ENCODE measurements at places on chromosomes 3 and 15.

GRCh38 chr15:38481113-38481512, 27.2 kb downstream of the FAM98B start:
- no peak for DNase-seq

GRCh38 chr3:9172851-9173321, 76.6 kb downstream of the SRGAP3 start:
- no peak for DNase-seq

DNA sequence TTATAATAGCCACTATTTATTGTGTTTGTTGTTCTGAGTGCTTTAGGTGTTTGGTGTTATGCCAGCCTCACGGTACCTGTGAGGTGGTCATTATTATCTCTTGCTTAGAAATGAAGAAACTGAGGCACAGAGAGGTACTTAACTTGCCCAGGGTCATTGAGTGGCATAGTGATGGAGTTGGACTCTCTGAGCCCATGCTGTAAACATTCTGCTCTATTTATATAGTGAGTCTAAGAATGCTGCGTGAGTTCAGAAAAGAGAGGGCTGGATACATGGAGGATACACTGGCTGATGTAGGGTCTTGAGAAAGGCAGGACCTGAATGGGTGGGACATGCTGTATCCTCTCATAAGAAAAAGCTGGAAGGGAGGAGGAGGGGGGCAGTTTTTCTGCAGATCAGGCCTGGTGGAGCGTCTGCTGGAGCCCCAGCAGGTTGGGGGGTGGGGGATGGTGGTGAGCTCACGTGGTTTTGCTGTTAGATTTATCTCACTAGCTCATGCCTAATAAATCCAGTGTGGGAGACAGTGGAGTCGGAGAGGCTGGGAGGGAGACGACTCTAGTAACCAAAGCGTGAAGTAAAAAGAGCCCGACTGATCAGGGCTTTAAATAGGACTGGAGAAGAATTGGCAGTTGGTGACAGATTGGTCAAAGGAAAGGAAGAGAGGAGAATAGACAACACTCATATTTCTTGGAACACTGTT, 16.0 kb downstream of the MED12L start:
- no peak for DNase-seq

- no peak for DNase-seq
Measured at GRCh38 chr3:100244264-100244663, 16.5 kb upstream of the TBC1D23 start.

DNA sequence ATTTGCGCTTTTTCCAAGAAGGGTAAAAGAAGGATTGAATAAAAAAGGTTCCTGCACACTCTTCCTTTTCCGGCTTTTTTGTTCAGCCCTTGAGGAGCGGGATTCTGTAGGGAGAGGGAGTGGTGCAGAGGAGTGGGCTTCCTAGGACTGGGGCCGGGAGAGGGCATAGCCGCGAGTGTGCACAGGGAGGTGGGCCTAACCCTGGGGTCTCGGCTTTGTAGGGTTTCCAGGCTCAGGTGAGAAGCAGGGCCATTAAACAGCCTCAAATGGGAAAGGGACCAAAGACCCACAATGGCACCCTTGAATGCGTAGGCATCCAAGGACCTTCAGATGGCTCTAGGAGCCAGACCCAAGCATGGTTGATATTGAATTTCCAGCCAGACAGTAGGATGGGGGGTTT, 35.4 kb upstream of the RAB6B start:
- no peak for DNase-seq

DNA sequence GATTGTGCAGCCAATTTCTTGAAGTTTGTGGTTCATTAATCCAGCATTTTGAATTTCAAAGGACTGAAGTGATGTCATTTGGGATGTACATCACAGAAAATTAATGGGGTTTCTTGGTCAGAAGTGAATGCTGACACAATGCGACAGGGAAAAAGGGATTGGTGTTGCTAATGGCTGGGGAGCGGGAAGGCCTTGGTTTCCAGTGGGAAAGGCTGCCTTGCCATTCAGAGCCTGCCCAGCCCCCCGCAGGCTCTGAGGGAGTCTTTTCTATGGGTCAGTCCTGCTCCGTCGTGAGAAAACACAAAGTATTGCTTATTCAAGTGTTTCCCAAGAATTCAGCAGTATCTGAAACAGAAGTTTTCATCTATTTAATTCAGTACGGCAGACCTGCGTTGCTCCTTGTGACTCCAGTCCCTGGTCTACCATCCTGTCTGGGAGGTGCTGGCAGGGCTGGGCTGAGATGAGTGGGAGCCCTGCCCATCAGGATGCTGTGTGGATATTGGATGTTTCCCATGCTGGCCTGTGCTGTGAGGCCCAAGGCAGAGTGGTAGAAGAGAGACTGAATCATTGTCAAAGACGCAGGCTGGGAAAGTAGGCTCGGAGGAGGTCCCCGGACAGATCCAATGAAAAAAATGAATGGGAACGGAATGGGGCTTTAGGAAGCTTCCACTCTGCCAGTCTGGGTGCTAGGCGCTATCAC, 111.2 kb upstream of the KLHL25 start:
- no peak for DNase-seq

All from NCI-H187 (cell line).